ENCODE measurements at places on chromosomes 7 and 10.

- DNase-seq, result no peak
Observed at GRCh38 chr7:79301419-79301818, 152.0 kb downstream of the MAGI2 start.

- peak; percentile 20 for DNase-seq
Observed at GRCh38 chr7:82559193-82559805, 115.7 kb upstream of the CACNA2D1 start.

DNA sequence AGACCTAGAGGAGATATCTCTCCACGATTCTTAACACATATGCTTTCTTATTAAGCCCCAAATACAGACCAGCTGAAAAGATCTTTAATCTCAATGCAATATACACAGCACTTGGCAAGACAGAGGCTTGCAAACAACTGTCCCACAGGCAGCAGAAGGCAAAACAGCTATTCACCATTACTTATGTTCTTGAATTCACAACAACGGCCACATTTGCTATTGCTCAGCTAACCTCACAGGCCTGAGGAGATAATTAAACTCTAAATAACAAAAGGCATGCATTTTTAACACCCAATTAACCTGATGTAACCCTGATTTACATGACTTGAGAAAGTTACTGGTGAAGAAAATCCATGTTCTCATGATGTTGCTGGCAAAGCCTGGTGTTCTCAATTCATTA is 216.4 kb downstream of the CRPPA start:
- DNase-seq, result no peak

GRCh38 chr10:129972145-129972965 is 8.3 kb upstream of the EBF3 start:
- no peak for DNase-seq

DNA sequence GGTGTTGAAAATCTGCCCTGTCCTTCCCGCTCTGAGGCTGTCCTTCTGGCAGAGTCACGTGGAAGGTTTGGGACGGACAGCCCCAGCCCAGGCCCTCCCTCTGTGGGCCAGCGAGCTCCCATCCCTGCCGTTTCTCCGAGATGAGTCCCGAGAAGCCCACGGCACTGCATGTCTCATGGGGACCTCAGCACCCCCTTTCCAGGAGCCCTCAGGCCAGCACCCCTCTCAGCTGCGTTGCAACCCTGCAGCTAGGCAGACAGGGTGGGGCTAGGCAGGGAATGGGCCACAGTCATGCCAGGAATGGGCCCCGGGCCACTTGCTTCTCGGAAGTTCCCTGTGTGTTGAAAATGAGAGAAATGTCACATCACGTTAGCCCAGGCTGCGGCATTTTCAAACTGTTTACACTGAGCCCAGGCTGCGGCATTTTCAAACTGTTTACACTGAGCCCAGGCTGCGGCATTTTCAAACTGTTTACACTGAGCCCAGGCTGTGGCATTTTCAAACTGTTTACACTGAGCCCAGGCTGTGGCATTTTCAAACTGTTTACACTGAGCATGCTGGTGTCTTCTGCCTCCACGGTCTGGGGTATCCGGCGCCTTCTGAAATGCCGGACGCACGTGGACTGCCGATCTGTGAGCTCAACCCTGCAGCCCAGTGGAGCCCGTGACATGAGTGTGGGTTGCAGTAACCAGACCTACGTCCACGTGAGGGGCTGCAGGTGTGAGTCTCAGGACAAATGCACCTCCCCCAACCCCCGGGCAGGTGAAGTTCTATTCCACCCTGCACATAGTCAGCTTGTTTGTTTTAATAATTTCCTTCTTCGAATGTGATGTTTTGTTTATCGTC is 42.6 kb downstream of the FAM20C start:
- DNase-seq, result no peak

- no peak for DNase-seq
Observed at GRCh38 chr7:139495580-139496125, 12.2 kb upstream of the KLRG2 start.

DNA sequence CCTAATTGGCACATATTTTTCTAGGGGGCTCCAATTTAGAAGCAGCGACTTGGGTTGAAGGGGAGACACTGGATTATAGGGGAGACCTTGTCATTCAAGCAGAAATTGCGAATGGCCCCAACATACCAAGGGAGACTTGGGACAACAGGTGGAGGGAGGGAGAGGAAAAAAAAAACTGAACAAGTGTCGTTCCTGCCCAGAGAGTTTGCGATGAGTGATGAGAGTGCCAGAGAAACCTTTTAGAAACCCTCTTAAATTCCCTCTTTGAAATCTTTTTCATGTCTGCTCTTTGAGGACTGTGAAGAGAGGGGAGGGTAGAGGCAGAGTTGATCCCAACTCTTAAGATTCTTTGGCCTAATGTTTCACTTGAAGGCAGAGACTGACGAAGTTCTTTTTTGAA is 24.3 kb downstream of the RBM20 start:
- DNase-seq, result no peak

DNA sequence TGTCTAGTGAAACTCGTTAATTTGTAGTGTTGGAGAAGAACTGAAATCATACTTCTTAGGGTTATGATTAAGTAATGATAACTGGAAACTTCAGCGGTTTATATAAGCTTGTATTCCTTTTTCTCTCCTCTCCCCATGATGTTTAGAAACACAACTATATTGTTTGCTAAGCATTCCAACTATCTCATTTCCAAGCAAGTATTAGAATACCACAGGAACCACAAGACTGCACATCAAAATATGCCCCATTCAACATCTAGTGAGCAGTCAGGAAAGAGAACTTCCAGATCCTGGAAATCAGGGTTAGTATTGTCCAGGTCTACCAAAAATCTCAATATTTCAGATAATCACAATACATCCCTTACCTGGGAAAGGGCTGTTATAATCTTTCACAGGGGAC is 187.6 kb downstream of the CFTR start:
- DNase-seq, result no peak

GRCh38 chr10:101214446-101215396 is 14.5 kb downstream of the LBX1 start:
- no peak for DNase-seq

DNA sequence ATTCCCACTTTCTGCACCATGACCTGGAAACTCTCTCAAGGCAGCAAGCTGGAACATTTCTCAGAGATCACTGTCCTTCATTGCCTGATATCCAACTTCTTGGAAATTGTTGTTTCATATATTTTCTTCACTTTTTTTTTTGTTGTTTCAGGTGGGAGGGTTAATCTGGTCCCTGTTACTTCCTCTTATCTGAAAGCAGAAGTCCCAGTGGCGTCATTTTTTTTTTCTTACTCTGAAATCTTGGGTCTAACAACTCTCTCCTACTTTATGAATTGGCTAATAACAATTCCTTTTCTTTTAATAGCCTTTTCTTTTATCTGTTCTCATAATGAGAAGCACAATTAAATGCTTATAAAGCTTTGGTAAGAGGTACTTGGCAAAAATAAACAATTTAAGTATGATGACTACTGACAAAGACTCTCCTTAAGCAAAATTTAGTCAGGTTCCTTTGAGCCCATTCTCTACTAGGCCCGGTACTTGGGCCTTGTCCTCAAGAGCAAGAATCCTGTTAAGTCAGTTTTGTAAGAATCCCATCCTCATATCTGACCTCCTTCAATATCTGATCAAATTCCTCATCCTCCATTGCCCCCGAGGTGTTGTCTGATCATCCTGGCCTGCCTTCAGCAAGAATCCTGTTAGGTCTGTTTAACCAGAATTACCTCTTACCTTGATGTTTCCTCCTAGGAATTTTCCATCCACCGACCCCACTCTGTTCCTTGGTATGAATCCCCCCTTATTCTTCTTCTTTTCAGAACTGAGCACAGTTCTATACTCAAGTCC is 11.5 kb upstream of the CC2D2B start:
- no peak for DNase-seq

GRCh38 chr7:50867034-50867356 is 84.3 kb upstream of the GRB10 start:
- no peak for DNase-seq

GRCh38 chr10:32932225-32932729 is 25.8 kb downstream of the ITGB1 start:
- DNase-seq, result no peak

DNA sequence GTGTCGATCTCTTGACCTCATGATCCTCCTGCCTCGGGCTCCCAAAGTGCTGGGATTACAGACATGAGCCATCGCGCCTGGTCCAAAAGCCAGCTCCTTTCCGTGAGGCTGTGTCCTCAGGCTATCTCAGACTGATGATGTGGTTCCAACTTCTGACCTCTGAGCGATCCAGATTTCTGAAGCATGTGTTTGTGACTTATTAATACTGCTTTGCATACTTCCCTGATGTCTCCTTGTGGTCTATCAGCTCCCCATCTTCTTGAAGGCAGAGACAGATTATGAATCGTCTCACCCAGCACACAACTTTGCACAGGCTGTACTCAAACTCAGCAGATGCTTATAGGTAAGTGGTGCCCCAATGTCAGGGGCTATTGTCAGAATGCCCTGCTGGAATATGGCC is 2.0 kb upstream of the PLPP4 start:
- no peak for DNase-seq

DNA sequence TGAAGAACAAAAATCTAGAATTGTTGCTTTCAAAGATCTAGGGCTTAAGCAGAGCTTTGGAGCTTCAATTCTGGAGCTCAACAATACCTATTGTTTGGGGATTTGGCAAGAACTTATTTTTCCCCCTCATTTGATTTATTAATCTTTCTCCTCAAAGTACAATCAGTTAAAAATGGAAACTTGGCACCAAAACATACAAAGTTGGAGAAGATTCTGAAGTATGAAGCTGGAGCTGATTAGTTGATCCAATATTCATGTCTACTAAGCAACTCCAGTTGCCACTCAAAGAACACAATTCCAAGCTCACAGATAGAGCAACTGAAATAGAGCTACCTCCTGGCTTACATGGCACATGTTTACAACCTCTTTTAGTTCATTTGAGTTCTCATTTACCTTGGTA is 3.8 kb downstream of the FAM13C start:
- DNase-seq, result no peak

DNA sequence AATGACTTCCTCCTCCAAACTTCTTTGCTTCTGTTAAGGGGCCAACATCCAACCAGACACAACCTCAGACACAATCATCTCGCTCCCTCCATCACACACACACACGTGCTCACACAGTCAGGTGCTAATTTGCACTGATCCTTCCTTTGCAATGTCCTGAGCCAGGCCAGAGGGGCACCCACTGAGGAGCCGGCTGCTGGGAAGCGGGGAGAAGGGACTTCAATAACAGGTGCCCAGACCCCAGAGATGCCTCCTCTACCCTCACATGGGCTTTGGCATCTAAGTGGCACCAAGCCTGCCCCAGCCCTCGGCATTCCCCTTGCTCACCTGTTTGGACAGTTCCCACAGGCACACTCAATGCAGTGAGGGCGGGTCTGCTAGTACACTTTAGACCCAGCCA is 34.2 kb upstream of the SVOPL start:
- no peak for DNase-seq

DNA sequence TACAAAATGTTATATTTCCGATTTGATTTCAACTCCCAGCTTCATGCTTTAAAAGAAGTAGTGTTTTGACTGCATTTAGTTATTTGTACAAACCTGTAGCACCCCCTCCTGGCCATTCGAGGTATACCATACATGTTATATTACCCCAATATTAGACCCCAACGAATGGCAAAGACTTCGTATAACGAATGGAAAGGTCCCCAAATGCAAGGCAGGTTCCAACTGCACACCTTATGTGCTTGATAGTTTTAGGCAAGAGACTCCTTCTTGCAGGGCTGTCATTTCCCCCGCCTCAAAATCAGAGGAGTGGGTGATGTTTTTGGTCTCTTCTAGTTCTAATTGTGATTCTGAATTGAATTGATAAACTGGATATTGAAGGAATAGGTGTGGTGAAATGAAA is 101.1 kb upstream of the TARP start:
- DNase-seq, result no peak

- DNase-seq, result no peak
Observed at GRCh38 chr10:75058161-75058560, 53.3 kb upstream of the SAMD8 start.

DNA sequence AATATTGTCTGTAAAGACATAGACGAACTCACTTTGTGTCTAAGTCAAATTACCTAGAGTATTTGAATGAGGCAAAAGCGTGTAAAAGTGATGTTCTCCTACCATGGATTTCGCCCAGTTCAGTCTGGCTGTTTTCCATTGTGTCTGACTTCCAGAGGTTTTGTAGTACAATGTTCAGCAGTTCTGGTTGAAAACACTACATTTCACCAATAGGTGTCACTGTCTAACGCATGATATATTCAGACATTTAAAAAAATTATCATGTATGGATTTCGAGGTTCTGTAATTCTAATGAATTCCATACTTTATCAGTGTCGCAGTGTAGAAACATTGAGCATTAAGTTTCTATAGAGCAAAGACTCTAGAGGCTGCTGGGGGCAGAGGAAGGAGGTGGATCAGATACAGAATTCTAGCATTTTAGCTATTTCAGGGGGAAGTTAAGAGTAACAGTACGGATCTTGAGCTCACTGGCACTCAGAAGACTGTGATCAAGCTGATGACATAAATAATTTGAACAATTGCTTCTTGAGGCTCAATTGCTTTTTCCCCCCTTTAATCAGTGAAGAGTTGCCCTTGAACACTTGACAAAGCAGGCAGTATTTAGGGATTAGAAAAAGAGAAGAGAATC is 196.9 kb upstream of the RHOBTB1 start:
- DNase-seq, result no peak

DNA sequence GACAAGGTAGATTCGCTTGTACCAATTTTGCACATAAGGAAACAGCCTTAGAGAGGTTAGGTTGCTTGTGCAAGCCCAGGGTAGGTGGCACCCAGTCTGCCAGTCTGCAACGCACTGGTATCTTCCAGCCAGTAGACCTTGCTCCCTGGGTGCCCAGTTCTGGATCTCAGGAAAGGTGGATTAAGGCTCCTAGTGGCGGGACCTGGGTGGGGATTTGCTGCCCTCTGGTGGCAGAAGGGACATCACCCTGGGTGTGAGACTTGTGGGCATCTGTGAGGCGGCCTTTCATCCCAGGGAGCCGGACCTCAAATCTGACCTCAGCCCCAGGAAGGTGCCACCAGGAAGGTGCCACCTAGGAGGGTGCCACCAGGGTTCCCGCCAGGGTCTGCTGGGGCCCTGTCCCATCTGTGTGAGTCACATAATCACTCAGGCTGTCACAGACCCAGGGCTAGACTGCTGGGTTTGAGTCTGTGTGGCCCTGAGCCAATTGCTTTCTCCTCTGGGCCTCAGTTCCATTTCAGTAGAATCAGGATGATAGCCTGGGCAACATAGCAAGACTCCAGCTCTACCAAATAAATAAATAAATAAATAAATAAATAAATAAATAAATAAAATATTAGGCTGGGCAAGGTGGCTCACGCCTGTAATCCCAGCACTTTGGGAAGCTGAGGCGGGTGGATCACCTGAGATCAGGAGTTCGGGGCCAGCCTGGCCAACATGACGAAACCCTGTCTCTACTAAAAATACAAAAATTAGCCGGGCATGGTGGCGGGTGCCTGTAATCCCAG is 5.3 kb upstream of the PRKRIP1 start:
- peak; percentile 78 for DNase-seq

- no peak for DNase-seq
Observed at GRCh38 chr10:109773288-109774120, 149.8 kb downstream of the XPNPEP1 start.

GRCh38 chr7:108497082-108497725 is 28.7 kb downstream of the PNPLA8 start:
- peak; percentile 22 for DNase-seq

- DNase-seq, result no peak
Observed at GRCh38 chr7:139426258-139427028, 57.0 kb downstream of the KLRG2 start.
